ENCODE measurements at places on chromosomes 6 and 20.

DNA sequence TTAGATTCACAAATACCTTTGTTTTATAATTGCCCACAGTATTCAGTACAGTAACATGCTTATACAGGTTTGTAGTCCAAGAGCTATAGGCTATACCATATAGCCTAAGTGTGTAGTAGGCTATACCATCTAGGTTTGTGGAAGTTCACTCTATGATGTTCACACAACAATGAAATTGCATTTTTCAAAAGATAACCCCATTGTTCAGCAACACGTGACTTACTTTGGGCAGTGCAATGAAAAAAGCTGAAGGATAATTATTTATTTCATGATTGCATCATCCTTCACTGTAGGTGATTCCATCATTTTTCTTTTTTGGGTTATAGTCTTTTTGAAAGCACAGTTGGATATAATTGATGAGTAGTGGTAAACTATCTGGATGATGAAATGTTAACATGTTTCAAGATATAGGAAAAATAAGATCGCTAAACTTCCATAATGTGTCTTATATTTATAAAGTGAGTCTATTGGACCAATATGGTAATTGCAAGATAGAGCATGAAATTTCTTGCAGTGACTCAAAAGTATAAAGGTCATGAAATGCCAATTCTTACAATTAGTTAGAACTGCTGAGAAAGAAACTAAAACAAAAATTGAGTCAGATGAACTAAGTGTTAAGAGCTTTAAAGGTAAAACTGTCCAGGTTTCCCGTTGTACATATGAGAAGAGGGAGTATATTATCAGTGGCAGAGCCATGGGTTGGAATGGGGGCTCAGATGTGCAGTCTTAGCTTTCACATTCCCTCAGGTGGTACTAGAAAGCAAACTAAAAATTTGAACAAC, 164.4 kb downstream of the ZFAND3 start:
- DNase-seq = no peak

GRCh38 chr20:48047447-48047846, 262.2 kb upstream of the SULF2 start:
- no peak for DNase-seq

GRCh38 chr20:41261790-41262717, 55.5 kb downstream of the ZHX3 start:
- DNase-seq = no peak

GRCh38 chr20:49993301-49993751, 10.5 kb downstream of the SNAI1 start:
- no peak for DNase-seq

DNA sequence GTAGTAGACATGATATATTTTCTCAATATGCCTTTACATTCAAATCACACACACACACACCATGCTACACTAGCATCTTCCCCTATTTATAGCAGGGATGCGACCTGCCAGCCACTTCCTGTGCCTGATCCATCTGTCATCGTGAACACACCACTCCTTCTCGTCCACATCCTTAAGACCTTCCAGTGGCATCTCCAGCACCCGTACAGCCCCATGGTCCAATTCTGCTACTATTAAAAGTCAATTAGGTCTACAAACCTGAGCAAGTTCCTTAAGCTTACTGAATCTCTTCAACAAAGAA, 54.5 kb downstream of the KIF16B start:
- no peak for DNase-seq

- no peak for DNase-seq
Observed at GRCh38 chr6:148973538-148974208, 226.8 kb downstream of the UST start.

DNA sequence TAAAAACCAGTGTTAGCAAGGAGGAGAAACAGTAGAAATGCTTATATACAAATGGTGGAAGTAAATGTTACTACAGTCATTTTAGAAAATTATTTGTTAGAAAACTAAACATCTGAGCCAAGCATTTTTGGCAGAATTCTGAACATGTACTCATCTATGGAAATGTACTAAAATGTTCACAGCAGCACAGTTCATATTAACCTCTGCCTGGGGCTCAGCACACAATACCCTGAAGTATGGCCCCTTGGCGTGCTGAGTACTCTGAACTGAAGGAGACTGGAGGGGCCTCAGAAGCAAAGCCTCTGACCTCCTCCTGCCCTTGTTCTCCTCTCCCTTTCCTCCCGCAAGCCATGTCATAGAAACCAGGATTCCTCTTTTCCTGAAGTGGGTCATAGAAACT, 66.2 kb upstream of the RALGAPA2 start:
- DNase-seq = no peak
